ENCODE measurements at places on chromosomes 5 and 9.
A peak's percentile ranks its signal among the peaks of the same experiment; 100 is the strongest.

DNA sequence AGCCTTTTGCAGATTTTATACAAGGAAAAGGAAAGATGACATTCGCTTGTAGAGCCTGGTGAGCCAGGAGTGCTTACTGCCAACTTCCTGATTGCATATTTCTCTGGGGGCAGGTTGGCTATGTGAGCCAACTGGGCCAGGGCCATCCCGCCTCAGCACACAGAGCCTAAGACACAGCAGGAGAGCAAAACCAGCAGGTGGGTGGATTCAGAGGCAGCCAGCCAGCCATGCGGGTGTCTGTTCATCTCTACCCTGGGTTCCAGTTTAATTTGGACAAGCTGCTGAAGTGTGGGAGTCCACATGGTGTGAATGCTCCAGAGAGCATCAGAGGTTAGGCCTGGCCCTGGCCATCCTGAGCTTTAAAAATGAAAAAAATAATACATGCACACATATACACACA is 291.4 kb downstream of the ARHGEF28 start:
- DNase-seq = no peak

- no peak for DNase-seq
Measured at GRCh38 chr9:92404042-92404836, at the start of gene OGN. OGN (minus strand) TSS chr9:92404578; CDS start chr9:92403407, 1,171 bp downstream.

DNA sequence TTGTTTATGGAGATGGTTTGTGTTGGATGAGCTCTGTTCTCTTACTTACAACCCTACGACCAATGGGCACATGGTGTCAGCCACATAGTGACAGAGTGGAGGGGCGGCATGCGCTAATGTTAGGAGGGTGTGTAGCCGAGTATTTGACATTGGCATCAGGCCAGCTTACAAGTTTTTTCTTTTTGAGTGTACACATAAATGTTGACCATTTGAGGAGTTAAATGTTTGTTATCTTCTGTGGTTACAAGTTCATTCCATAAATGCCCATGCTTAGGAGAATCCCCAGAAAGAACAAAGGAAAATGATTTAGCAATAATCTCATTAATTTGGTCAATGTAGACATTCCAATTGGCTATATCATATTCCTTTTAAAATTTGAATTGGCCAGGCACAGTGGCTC is 180.1 kb upstream of the ELL2 start:
- no peak for DNase-seq

- DNase-seq = no peak
Measured at GRCh38 chr5:40915341-40915926, 6.1 kb downstream of the C7 start.

DNA sequence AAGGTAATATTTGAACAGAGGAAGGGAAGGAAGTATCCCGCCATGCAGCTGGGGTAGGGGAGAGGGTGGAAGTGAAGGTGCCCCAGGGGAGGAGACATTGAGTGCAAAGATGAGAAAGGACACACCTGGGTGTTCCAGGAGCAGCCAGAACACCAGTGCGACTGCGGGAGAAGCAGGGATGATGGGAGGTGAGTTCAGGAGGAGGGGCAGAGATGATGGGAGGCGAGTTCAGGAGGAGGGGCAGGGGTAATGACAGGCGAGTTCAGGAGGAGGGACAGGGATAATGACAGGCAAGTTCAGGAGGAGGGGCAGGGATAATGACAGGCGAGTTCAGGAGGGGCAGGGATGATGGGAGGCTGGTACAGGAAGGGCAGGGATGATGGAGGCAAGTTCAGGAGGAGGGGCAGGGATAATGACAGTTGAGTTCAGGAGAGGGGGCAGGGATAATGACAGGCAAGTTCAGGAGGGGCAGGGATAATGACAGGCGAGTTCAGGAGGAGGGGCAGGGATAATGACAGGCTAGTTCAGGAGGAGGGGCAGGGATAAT is 17.2 kb upstream of the SPOCK1 start:
- DNase-seq = no peak

- peak; percentile 92 for DNase-seq
Measured at GRCh38 chr5:151447174-151448037, at the start of gene SLC36A1. SLC36A1 (plus strand) TSS chr5:151447603; CDS start chr5:151458793, 11,190 bp downstream.

DNA sequence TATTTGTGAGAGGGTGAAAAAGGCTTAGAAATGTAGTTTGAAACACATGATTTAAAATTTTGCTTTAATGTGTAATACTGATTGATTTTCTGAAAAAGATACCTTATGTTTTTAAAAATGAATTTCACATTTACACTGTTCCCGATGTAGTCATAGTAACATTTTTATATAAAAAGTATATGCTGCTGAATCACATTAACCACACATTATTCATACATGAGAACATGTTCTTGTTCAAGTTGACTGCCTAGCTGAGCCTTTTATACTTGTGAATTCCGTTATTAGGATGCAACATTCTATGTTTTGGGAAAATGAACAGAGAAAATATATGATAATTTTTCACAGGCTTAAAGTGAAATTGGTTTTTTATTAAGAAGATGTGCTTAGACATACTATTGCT is 461.1 kb upstream of the NUDT12 start:
- no peak for DNase-seq

GRCh38 chr9:113580041-113580953 is 116.8 kb downstream of the RGS3 start:
- DNase-seq = peak; percentile 72

DNA sequence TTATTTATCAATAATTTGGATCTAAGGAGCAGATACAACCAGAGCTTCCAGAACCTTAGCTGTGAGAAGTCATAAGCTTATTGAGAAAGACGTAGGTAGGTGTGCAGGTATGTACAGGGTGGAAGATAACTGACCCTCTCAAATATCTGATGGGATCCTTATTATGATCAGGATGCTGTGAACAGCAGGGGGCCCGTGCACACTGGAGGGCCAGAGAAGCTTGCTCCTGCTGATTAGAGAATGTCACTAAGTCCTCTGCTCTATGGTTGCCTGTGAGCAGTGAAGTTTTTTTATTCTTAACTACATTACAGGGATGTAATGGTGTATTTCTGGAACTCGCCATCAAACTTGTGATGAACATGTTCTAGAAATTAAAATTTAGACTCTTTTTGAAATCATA is 108.9 kb upstream of the POU5F2 start:
- DNase-seq = no peak

DNA sequence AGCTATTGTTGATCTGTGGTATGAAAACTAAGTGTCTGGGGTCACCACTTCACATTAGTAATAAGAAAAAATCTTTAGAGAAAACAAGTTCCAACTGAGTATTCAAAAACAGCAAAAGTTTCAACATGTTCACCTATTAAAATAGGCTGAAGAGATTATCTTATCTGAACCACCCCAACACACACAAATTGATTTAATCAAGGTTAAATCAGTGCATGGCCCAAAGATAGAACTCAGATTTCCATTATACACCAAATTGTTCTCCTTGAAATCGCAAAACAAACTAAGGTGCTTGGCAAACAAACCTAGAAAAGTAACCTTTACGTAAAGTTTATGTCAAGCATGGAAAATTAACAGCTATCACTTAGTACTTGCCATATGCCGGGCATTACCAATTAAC is 61.1 kb downstream of the TMEM161B start:
- no peak for DNase-seq

DNA sequence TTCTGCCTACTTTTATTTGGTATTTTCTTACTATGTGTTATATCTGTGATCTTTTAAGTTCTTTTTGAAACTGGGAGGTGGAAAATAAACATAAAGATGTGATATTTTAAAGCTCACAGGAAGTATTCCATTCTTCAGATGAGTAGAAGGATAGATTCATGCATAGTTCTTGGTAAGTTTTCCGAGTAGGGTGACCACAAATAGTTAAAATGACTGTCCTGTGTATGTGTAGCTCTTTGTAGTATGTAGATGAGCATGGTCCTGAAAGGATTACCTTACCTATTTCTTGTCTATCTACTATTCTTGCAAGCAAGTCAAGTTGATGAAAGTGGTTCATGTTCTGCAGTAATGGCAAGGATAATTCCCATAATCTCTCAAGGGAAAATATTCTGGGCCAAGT is 47.7 kb downstream of the SRFBP1 start:
- no peak for DNase-seq

DNA sequence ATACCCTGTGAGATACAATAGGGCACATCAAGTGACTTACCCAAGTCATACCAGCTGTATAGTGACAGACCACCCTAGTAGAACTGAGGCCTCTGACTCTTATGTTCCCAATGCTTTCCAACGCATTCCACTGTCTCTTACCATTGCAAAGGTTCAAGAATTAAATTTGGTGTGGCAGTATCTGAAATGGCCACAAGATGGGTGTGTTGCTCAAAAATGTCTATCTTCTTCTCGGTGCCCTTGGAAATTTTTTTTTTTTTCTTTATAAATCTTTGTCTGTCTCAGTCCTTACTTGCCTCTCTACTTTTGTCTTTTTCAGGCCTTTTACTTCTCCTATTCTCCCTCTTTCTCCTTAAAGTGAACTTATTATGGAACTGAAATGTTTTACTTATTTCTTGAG is 48.4 kb downstream of the GPR21 start:
- no peak for DNase-seq

DNA sequence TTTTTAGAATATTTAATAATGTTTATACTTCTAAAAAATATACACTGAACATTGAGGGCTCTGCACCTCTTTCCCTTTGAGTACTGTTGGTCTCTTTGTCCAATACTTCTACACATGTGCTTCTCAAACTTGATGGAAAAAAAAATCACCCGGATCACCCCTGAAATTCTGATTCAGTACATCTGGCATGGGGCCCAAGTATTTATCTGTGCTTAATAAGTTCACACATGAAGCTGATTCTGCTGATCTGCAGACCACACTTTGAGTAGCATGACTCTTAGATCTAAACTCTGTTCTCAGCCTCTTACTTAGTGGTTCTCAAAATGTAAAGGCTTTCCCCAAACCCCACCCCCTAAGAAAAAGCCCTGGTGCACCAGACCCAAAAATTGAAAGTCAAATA is 12.0 kb downstream of the RUSC2 start:
- no peak for DNase-seq

GRCh38 chr5:140216478-140217074 is 41.6 kb downstream of the CYSTM1 start:
- DNase-seq = no peak

- no peak for DNase-seq
Measured at GRCh38 chr5:58447226-58447625, 12.7 kb downstream of the PLK2 start.

GRCh38 chr5:133753856-133754255 is 141.5 kb upstream of the FSTL4 start:
- no peak for DNase-seq

- DNase-seq = no peak
Measured at GRCh38 chr5:132067451-132067850, 6.1 kb upstream of the CSF2 start.

- no peak for DNase-seq
Measured at GRCh38 chr9:109203761-109204360, 36.8 kb upstream of the FRRS1L start.

GRCh38 chr5:91025449-91025848 is 357.7 kb downstream of the ARRDC3 start:
- no peak for DNase-seq

DNA sequence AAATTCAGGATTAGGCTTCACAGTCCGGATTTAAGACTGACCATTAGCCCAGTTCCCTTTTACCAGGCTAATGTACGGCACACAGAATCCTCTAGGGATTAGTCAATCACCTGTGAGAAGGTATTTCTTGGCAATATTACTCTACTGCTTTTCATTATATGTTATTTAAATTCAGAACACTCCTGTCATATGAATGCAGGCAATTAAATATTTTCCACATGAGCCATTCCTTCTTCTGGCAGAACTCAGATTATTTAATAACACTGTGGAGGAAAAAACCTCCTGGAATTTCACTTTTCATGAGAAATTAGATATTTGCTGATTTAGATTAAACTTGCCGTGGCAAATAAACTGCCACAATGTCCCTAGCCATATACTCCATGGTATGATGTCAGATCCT is 1357.5 kb upstream of the C9orf72 start:
- no peak for DNase-seq

GRCh38 chr5:55440188-55440646 is 94.5 kb downstream of the PLPP1 start:
- DNase-seq = no peak

GRCh38 chr9:134633362-134634142 is 8.1 kb upstream of the COL5A1 start:
- no peak for DNase-seq

GRCh38 chr5:10065428-10066000 is 184.2 kb downstream of the ATPSCKMT start:
- DNase-seq = no peak

- DNase-seq = no peak
Measured at GRCh38 chr5:142474431-142475094, 149.7 kb upstream of the SPRY4 start.

DNA sequence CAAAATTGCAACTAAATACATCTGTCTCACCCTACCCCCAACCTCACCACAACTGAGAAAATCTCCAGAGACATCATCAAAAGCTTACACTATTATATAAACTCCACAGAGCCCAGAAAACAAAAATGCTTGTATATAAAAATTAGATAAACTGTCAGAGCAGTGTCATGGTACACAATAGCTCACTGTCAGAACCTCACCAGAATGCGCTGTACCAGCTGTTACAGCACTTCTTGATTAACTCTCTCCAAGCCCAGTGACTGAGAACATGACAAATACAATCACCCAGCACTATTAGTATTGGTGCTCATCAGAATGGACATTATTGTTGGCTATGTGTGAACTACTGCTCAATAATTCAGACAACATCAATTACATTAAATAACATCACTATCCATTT is 65.7 kb downstream of the ZDHHC21 start:
- no peak for DNase-seq

- DNase-seq = no peak
Measured at GRCh38 chr9:10005206-10005605, 607.6 kb downstream of the PTPRD start.

DNA sequence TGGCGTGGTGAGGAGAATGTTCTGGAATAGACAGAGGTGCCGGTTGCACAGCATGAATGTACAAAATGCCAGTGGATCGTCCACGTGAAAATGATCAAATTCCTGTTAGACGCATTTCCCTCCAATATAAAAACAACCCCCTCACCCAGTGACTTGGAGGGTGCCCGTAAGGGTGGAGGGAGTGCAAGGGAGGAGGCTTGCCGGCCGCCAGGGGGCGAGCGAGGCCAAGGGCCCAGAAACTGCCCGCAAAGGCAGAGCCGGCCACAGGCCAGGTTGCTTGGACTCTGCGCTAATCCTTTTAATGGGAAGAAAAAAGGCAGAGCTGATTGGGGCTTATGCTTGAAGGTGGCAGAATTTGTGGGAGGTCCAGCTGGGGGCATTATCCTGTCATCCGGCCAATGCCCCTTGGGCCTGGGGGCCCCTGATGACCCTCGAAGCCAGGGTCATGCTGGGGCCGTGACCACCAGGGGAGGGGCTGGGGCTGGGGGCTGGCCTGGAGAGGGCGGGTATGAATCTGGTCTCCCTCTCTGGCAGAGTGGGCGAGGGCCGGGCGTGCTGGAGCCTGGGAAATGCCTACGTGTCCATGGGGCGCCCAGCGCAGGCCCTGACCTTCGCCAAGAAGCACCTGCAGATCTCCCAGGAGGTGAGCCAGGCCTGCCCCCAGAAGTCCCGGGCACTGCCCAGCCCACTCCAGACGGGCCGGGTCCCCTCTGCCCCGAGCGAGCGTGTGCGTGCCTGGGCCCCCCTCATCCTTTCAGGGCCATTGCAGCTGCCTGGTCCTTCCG is 12.0 kb downstream of the GPSM1 start:
- no peak for DNase-seq
